Fibroblast of upper back skin (primary cell): ENCODE measurements at places on chromosomes 2 and 18.
A peak's percentile ranks its signal among the peaks of the same experiment; 100 is the strongest.

DNA sequence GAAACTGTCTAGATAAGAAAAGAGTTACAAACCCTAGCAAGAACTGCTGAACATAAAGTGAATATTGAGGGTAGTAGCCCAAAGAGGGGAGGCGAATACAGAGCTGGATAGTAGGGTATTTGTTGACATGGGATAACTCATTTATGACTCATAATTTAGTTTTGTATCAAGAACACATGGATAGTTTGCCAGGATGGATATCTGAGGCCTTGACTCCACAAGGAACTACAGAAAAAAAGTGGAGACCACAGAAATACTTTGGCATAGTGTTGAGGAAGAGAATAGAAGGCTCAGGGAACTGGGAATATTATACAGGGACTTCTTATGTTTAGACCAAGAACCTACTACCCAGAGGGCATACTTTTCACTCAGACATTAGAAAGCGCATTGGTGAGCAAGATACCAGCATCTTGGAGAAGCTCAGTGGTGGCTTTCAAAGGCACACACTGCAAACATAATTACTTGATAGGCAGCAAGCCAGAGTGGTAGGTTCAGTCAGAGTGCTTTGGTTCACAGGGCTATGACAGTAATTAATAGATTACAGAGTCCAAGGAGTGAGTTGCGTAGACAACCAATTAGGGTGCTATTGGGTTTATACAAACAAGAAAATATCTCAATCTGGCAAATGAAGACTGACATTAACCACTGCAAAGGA, 51.9 kb upstream of the ZBTB7C start:
- peak; percentile 37 for DNase-seq

- no peak for DNase-seq
Observed at GRCh38 chr2:19989342-19989666, 601 bp downstream of the WDR35 start.

- DNase-seq: no peak
Observed at GRCh38 chr18:74400813-74401212, 56.3 kb downstream of the DIPK1C start.

DNA sequence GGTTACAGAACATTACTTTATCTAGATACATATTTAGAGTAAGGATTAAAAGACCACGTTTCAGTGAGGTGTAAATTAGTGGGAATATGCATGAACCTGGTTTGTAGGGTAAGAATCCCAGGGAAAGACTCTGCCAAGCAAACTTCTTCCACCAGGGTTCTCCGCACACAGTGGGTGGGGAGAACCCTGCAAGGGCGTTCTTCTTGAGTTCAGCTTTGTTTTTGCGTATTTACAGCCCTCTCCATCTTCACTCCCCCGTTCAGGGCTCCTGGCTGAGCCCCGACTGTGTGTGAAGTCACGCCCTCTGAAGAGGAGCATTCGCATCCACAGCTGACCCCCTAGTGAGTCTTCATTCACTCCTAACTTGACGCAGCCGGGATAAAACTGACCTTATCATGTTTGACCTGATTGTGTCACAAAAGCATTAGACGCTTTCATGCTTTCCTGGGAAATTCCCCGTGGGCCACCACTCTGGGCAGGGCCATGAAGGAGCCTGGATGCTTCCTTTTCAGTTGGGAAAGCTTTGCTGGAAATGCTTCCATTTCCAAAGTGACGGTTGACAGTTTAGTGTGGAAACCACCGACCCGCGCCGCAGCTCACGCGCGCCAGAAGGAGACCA, 1.0 kb downstream of the ALKAL2 start:
- DNase-seq: no peak

DNA sequence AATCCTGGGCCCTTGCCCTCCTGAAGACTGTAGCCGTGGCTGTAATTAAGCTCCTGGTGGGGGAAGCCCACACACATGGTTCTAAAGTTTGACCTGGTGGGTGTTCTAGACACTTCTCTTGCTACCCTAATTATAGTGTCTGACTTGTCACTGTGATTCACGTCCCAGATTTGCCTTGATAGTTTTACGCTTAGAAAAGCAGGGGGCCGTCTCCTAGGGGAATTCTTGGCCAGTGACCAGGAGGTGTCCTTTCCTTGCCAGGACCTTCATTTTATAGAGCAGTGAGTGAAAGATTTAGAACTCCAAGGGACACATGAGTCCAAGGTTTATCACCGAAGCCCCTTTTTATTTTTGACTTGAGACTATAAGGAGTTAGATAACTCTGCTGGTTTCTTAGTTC, 9.0 kb downstream of the TMEM214 start:
- peak; percentile 43 for DNase-seq

DNA sequence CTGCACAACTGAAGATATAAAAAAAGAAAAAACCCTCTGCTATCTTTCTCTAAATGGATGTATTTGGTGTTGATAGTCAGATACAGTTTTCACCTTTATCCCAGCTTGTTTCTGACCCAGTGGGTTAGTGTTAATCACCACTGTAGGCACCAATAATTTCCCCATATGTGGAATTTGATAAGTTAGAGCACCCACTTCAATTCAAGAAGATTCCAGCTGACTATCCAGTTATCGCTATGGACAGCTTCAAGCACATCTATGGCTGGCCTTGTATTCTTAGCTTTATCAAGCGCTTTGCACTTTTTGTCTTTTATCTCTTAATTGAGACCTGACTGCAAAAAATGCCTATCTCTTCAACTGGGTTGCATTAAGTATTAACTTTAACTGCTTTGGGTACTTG, 200.4 kb downstream of the NR4A2 start:
- no peak for DNase-seq

- no peak for DNase-seq
Observed at GRCh38 chr2:3075316-3075990, 302.2 kb downstream of the EIPR1 start.

DNA sequence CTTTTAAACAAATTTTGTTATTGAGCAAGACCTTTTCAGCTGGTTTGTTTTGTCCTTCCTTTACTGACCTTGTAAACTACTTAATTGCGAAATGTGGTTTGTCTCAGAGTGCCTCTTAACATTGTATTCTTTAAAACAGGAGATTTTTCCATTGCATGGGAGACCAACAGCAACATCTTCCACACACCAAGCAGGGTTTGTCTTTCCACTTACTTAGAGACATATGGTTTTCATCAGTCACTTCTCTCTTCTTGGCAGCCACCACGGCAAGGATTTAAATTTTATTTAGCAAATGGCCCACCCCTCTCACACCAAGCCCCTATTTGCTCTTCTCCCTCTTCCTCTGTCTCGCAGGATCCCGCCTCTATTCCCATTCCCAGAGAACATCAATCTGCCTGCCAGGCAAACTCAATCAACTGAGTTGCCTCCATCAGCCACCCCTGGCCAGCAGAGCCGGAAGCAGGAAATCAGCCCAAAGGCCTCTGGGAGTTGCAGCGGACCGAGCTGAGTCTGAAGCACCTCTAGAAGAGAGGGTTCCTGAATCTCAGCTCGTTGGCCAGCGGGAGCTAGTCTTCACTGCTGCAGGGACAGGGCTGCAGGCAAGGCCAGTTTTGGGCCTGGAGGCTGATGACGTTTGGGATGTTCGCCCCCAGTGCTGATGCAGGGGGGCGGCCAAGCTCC, 11.3 kb upstream of the CIB4 start:
- DNase-seq: peak; percentile 33

DNA sequence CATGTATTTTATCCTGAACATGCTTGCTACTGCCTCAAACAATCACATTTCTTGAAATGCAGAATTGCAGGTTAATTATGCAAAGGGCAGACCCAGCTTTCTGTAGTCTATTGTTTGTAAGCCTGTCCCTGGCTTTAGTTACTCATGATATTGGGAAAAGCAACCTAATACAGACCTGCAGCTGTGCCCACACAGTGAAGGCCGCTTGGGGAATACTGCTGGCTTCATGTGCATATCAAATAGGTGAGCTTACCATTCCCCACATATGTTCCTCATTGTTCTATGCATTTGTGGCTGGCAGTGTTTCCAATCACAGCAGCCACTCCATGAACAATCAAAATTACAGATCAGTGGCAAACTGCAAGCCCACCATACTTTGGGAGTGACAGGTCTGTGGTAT, 186.3 kb downstream of the TMEM163 start:
- no peak for DNase-seq

GRCh38 chr2:54284826-54285225, 28.8 kb upstream of the TSPYL6 start:
- no peak for DNase-seq

DNA sequence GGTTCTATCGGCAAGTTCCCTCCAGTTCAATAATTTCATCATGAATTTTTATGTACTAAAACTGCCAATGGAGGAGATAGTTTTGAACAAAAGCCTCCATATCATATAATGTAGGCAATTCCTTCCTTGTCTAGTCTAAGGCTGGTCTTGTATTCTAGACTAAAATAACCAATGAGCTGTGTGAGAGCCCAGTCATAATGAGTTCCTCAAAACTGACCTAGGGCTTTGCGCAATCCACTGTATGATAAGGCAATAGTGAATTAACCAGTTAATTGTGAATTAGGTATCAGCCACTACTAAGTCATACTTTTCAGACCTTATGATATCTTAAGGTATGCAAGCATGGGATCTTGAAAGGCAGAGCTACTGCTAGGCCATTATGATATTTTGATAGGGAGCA, 7.6 kb upstream of the UXS1 start:
- DNase-seq: no peak

DNA sequence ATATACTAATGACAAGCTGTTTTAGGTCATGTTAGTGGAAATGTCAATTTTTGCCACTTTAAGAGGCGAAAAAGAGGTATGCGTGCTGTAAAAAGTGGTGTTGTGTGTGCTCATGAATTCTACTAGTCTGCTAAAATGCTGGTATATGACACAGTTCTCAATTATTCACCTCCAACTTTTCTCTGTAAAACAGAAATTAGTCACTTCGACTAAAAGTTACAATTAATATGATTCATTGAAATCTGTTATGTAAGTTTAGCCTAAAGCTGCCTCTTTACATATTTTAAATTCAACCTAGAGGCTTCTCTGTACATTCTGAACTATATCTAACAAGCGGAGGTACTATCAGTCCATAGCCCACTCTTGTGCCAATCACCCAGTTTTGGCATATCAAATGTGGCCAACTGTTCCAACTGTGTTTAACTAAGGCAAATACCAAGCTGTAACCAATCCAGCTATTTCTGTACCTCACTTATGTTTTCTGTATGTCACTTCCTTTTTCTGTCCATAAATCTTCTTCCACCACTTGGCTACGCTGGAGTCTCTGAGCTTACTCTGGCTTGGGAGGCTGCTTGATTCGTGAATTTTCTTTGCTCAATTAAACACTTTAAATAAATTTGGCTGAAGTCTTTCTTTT, 20.8 kb downstream of the BAZ2B start:
- DNase-seq: peak; percentile 44

DNA sequence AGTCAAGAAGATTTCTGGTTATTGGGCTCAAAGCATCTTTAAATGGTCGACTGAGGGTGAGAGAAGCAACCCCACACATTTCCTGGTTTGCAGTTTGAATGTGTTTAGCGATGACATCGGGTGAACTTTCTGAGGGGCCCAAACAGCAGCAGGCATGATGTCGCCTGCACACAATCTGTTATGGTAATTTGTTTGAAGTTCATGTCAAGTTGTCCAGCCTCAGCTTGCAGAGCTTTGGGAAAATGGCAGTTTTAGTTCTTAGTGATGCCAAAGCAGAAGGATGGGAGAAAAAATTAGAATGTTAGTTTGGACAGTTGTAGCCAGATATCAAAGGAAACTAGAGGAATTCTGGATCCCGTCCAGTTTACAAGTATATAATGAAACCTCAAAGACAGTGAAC, 284.6 kb downstream of the MBD5 start:
- DNase-seq: peak; percentile 16
